Ureter (tissue), 1 donor: ENCODE measurements at places on chromosomes 2 and 18. TPM values are rescaled to one million over a fixed set of nuclear protein-coding genes. Genes with fewer than 3 reads are reported as not detected.

MATN3 gene
- total RNA-seq: 2.2 TPM

ACYP2 gene
- total RNA-seq: 22.9 TPM

CD207 gene
- total RNA-seq: 1.3 TPM

- peak; percentile 51 for DNase-seq
These were observed 35.3 kb downstream of the GALNT1 start for GRCh38 chr18:35616664-35617423.

- DNase-seq: no peak
These were observed 686.4 kb downstream of the PLCL1 start for GRCh38 chr2:198490748-198491147.

DNA sequence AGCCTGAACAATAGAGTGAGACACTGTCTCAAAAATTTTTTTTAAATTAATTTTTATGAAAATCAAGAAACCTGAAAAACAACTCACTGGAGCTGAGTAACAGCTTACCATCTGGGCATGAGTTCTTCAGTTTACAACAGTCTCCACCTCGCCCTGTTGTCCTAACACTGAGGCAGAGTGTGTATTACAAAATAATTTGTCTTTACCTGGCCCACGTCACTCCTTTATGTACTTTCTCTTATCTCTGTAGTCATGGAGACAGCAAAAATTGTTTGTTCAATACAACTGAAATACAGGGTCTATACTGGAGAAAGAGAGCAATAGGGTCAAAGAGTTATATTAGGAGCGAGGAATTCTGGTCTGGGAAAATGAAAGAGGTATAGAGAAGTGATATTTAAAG lies 48.1 kb downstream of the CYTIP start:
- no peak for DNase-seq

GRCh38 chr18:39681061-39681460 lies 2115.5 kb upstream of the CELF4 start:
- DNase-seq: no peak

GRCh38 chr2:65112633-65113032 lies 17.3 kb downstream of the RAB1A start:
- no peak for DNase-seq

DNA sequence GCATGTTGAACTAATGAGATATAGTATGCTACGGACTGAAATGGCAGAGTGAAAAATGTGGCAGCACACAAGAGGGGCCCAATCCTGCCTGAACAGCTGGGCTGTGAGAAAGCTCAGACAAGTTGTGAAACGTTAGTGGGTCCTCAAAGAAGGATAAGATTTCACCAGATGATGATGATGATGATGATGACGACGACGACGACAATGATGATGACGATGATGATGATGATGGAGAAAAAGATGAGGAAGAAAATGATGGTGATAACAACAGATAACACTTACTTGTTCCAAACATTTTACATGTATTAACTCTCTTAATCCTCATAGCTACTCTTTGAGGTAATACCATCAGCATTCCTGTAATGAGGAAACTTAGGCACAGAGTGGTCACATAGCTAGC lies 94.2 kb downstream of the WDPCP start:
- no peak for DNase-seq

DNA sequence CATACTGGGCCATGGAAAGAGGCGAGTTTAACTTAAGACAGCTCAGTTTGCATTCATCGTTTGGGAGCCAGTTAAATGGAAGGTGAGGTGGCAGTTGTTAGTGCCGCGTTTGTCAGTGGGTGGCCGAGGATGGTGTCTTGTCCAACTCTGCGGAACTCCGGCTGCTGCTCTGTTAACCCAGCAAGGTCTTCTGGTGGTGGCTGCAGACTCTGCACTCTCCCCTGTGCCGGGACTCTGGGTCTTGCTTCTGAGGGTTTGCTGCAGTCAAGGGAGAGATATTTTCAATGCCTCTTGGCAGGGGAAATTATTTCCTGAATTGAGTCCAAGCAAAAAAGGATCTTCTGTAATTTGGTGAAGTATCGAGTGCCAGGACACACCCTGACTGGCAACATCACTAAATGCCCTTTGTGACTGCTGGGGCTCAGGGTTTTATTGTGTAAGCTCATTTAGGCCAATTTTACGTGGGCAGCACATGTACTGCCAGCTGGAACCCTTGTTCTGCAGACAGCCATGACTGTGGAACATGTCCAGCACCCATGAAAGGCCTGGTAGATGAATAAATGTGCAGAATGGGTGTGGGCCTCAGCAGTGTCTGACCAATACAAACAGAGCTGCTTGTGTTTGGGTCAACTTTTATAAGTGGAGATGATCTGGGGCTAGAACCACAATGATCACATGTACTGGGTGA lies 58.1 kb downstream of the IL1R2 start:
- DNase-seq: no peak

GRCh38 chr2:237074211-237074993 lies 11.3 kb upstream of the COPS8 start:
- DNase-seq: no peak

DNA sequence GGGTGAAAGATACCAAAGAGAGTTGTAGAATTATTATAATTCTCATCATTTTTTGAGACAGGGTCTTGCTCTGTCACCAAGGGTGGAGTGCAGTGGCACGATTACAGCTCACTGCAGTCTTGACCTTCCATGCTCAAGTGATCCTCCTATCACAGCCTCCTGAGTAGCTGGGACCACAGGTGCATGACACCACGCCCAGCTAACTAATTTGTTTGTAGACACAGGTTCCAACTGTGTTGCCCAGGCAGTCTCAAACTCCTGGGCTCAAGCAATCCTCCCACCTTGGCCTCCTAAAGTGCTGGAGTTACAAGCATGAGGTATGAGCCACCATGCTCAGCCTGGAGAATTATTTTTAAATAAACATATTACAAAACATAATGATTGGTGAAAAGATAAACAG lies 92.8 kb upstream of the MSH6 start:
- DNase-seq: no peak

GRCh38 chr2:134406736-134407135 lies 152.9 kb downstream of the MGAT5 start:
- DNase-seq: no peak

DNA sequence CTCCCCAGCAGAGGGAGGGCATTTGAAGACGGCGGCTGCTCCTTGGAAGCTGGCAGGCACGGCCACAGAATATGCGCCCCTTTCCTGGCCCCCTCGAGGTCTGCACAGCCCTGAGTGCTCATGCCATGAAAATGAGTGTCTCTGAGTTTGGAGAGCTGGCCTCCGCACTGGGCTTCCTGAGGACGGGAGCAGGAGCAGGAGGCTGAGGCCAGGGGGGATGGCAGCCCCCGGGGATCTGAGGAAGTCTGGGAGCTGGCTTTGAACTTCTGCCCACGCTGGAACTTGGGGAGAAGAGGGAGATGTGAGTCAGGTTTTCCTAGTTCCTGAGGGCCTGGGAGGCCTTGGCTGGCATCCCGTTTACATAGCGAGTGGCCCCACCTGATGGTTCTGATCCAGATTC lies 47.0 kb downstream of the RRM2 start:
- no peak for DNase-seq
